Uterus (tissue), 4 donors: ENCODE measurements at places on chromosomes 3 and 15. TPM values are rescaled to one million over a fixed set of nuclear protein-coding genes. Genes with fewer than 3 reads are reported as not detected.

LTK gene
- total RNA-seq: 0.55 TPM

CEMIP gene
- total RNA-seq: 1.1 TPM

DNA sequence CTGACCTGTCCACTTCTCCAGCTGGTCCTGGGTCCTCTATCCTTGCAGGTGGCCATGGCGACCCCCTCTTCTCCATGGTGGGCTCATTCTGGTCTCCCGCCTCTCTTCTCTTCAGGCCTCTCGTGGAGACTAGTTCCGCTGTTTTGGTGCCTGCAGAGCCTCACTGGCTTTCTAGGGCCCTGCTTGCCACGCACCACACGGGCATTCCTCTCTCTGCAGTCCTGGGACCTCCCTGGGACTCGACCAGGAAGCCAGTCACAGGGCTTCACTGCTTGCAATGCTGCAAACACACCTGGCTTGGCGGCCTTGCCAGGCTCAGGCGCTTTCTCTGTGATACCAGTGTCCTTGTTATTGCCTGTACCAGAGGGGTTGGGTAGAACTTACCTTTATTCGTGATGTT is 9.1 kb downstream of the SLC28A1 start:
- H3K27ac ChIP-seq: no peak overlapping the region
- H3K4me3 ChIP-seq: no peak overlapping the region
- H3K4me1 ChIP-seq: no peaks in the 10 kb centered on the region
- H3K36me3 ChIP-seq: no peaks in the 10 kb centered on the region

DNA sequence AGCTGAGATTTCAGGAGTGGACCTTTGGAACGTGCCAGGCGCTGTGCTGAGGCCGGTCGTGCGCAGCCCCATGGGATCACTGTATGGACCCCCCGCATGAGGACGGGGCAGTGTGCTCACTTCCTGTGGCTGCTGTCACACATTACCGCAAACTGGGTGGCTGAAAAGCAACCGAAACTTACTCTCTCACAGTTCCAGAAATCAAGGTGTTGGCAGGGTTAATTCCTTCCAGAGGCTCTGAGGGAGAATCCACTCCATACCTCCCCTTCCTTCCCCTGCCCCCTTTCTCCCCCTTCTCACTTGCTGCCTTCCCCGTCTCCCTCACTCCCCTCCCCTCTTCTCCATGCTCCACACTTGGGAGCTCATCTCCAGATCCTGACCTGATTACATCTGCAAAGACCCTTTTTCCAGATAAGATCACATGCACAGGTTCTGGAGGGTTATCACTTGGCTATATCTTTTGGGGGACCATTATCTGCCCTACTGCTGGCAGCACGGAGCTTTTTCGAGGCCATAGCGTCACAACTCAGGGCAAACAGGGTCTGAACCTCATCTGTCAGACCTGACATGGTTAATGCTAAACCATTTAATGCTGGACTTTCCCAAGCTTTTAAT is 41.2 kb downstream of the KLF13 start:
- H3K4me3 ChIP-seq: no peak overlapping the region
- no peak for DNase-seq
- H3K36me3 ChIP-seq: no peaks in the 10 kb centered on the region

DNA sequence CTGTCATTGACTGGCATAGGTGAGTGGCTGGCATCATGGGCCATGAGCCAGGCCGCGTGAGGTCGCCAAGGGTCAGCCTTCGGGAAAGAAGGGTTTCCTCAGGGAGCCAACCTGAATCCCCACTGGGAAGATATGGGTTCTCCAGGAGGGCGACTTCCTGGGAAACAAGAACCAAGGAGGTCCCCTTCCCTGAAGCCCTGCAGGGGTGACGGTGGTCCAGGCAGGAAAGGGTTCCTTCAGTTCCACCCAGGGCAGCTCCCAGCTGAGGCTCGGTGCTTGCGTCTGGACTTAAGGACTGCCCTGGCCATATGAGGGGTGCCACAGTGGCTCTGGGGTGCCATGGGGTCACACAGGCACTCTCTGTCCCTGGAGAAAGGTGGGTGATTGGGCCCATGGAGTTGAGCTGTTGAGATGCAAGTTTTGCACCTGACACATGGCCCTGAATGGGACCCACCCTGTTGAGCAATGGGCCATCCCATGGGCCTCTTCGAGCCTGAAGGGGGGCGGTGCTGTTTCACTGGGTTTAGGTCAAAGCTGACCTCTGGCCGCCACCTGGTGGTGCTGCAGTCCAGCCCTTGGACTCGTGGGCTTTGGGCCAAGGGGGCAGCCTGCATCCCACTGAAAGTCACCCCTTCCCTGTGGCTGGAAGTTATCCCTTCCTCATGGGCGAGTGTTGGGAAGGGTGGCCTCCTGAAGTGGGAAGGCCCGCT is 228.1 kb downstream of the SNRPN start:
- H3K4me1 ChIP-seq: no peaks in the 10 kb centered on the region
